Stimulated activated CD8-positive, alpha-beta memory T cell treated with anti-CD3 and anti-CD28 coated beads, Interleukin-2, amount 100 ng/mL, for 1 hour (primary cell): ENCODE measurements at places on chromosomes 13 and 19.
A peak's percentile ranks its signal among the peaks of the same experiment; 100 is the strongest.

- DNase-seq = no peak
These were observed at the start of gene COX7A1 for GRCh38 chr19:36152352-36153091. Gene COX7A1 (minus strand): TSS chr19:36152447. CDS start chr19:36152407, 40 bp downstream.

DNA sequence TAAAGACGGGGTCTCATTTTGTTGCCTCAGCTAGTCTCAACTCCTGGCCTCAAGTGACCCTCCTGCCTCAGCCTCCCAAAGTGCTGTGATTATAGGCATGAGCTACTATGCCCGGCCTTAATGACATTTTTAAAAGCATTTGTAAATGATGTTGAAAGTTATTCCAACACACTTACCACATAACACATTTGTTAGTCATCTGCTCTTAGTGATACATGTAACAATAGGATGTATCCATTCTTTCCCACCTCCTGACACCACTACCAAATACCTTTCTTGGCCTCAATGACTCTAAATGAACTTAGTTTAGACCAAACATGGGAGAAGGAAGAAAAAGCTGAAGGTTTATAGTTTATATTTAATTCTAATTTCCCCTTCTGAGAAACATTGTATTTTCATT lies 59.8 kb upstream of the MEDAG start:
- DNase-seq = no peak

DNA sequence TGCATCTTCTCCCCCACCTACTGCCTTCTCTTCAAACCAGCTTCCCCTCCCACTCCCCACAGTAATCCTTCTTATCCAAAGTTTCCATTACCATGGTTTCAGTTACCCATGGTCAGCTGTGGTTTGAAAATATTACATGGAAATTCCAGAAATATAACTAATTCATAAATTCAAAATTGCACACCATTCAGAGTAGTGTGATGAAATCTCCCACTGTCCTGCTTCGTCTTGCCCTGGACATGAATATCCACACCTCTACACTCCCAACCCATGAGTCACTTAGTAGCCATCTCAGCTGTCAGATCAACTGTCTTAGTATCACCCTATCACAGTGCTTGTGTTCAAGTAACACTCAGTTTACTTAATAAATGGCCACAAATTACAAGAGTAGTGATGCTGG lies 3.8 kb upstream of the KCTD12 start:
- DNase-seq = no peak

DNA sequence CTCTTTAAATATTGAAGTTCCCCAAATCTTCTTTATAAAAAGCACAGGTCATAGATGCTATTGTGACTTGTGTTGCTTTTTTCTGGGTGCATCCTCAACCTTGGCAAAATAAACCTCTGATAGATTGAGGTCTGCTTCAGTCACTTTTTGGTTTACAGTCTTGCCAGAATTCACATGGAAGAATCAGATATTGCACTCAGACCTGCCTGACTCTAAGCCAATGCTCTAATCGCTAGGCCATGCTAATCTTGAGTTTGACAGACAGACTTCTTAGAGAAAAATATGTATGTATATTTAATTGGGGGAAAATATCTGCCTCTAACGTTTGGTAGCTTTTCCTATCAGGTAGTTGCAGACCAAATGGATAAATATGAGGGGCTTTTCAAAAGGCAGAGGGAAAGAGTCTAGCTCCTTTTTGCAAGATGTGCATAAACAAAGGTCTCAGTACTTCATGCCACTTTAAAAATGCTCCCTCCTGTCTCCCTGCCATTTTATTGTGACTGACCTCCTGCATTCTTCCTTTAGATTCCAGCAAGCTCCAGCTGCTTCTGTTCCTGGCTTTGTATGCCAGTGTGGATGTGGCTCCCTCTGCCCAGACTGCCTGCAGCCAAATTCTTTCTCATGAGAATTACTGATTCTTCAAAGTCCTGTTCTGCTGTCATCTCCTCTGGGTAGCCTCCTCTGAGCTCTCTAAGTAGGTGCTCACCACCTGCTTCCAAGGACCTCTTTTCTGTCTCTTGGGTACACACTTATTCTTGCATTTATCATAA lies 42.4 kb upstream of the RFC3 start:
- no peak for DNase-seq

DNA sequence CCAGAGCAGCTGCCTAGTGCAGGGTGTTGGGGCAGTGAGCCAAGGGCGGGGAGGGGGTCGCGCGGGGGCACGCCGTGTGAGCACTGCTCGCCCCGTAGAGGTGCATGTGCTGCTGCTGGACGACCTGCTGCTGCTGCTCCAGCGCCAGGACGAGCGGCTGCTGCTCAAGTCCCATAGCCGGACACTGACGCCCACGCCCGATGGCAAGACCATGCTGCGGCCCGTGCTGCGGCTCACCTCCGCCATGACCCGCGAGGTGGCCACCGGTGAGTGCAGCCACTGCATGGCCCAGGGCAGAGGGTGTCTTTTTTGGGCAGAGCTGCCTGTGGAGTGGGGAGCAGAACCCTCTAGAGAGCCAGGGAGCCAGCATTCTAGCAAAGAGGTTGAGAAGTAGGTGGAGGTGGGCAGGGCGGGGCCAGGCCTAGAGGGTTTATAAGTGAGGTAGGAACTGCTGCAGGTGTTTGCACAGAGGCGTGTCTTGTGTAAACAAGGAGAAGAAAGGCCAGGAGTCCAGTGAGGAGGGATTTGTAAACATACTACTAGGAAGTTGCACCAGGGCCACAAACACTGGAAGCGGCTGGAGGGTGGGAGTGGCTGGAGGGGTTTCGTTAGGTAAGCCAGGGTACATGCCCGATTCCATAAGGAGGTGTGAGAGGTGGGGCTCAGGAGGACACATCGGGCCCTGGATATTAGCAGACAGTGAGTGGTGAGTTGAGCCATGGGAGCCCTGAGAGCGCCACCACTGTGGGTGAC lies 21.3 kb downstream of the ARHGEF1 start:
- no peak for DNase-seq

DNA sequence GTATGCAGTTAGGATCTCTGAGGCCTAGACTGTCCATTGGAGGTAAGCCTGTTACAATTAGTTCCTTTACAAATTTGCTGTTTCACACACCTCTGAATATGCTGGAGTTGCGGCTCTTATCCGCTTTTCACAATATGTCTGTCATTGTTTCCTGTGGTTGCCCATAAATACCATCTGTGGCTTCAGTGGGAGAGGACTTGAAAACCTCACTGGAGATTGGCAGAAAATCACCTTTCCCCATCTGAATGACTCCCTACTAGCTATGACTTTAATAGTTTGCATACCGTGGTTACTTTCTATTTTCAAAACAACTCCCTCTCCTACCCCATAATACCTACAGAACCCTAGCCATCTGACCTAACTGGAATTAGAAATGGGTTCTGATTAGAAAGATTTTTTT lies 454.3 kb downstream of the PCDH17 start:
- DNase-seq = no peak

DNA sequence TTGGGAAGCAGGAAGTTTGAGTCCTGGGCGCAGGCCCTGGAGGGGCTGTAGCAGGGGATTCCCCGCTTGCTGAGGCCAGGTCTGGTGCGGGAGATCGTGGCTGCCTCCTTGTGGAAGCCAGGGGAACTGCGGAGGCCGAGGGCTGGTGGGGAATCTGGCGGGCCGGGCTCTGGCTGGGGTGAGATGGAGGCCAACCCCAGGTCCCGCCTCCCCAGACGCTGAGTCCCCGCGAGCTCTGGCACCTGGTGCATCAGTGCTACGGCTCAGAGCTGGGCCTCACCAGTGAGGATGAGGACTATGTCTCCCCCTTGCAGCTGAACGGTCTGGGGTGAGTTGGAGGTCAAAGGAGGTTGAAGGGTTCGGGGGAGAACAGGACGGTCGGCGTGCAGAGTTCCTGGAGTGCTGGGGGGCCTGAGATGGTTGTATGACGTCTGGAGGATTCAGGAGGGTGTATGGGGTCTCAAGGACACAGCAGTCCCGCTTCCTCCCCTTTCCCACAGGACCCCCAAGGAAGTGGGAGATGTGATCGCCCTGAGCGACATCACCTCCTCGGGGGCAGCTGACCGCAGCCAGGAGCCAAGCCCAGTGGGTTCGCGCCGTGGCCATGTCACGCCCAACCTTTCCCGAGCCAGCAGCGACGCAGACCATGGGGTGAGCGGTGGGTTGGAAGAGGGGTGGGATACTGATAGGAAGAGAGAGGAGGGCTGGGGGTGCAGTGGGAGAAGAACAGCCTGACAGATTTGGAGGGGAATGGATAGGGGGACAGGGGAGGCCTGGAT lies 13.1 kb downstream of the GRAMD1A start:
- peak; percentile 66 for DNase-seq

DNA sequence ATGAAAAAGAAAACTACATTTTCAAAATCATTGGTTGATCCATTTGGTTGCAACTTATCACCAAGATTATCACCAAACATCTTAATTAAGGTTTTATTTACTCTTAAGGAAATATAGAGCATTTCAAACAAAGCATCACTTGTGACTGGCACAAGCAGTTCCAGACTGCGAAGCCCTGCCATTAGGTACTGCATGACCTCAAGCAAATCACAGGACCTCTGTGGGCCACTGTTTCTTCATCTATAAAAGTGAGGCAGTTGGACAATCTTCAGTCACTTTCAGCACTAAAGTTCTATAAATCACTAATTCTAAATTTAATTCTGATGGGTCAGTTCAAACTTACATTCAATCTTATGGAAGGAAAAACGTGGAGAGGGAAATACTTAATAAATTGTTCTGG lies 2.0 kb downstream of the ELF1 start:
- DNase-seq = no peak

DNA sequence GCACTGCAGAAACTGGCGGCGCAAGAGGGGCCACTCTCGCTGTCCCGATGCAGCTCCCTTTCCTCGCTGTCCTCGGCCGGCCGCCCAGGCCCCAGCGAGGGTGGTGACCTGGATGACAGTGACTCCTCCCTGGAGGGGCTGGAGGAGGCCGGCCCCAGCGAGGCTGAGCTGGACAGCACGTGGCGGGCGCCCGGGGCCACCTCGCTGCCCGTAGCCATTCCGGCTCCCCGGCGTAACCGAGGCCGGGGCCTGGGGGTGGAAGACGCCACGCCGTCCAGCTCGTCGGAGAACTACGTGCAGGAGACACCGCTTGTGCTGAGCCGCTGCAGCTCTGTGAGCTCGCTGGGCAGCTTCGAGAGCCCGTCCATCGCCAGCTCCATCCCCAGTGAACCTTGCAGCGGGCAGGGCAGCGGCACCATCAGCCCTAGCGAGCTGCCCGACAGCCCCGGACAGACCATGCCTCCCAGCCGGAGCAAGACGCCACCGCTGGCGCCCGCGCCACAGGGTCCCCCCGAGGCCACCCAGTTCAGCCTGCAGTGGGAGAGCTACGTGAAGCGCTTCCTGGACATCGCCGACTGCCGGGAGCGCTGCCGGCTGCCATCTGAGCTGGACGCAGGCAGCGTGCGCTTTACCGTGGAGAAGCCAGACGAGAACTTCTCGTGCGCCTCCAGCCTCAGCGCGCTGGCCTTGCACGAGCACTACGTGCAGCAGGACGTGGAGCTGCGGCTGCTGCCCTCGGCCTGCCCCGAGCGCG lies 12.4 kb downstream of the C19orf25 start:
- DNase-seq = no peak

DNA sequence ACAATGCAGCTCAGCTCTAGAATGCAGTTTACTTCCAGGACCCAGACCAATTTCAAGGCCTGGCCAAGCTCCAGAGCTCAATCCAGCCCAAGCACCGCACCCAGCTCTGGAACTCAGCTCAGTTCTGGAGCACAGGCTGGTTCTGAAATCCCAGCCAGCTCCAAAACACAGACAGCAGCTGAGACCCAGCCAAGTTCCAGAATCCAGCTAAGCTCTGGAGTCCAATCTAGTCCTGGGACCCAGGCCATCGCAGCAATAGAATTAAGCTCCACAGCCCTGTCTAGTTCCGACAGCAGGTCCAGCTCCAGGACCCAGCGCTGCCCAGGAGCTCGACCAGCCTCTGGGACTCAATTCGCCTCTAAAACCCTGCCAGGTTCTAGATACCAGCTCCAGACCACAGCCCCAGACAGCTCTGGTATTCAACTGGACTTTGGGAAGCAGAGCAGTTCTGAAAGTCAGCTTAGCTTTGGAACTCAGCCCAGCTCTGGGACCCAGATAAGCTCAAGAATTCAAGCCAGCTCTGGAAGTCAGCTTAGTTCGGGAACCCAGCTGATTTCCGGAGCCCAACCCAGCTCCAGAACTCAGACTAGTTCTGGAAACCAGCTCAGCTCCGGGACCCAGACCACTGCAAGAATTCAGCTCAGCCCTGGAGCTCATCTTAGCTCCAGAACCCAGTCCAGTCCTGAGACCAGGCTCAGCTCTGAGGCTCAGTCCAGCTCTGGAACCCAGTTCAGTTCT lies 6.8 kb downstream of the GIPC3 start:
- DNase-seq = no peak

DNA sequence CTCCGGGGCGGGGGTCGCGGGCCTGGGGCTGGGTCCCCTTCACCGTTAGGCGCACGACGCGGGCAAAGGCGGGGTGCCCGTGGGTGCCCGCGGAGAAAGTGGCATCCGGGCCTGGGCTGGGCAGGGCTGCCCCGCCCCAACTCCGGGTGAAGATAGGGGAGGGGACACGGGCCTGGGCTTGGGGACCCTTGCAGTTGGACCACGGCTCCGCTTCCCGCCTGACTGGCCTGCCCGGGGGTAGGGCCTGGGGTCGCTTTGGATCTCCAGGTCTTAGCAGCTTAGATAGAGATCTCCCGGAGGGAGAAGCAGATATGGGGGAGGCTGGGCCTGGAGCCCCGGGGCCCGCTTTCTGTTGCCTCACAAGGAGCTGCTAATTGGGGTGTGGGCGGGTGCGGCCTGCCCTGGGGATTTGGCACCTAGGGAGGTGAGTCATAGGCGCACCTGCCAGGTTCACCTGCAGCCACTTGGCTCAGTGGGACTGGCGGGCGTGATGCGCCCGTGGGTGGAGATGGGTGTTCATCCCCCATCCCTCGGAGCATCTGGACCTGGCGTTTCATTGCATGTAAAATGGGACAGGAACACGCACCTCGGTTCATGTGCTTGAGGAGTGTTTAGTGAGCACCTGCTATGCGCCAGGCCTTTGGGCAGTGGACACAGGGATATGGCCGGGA lies 585 bp downstream of the MAP1S start:
- no peak for DNase-seq

DNA sequence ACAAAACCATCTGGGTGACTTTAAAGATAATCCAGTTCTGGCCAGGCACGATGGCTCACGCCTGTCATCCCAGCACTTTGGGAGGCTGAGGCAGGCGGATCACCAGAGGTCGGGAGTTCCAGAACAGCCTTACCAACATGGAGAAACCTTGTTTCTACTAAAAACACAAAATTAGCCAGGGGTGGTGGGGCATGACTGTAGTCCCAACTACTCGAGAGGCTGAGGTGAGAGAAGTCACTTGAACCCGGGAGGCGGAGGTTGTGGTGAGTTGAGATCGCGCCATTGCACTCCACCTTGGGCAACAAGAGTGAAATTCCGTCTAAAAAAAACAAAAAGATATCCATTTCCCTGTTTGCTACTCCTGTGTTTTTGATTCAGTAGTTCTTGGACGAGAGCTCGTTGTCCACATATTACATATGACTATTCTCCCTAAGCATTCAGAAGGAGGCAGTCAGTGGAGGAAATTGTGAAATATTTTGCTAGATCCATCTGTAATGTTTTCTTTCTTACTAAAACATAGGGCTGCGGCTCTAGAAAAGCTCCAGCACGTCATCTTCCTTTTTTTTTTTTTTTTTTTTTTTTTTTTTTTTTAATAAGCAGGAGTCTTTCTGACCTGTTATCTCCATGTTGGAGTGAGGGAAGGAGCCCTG lies 33.6 kb downstream of the ZNF701 start:
- DNase-seq = no peak
